WERI-Rb-1 (cell line): ENCODE measurements at places on chromosomes 6 and 20.
A peak's percentile ranks its signal among the peaks of the same experiment; 100 is the strongest.

DNA sequence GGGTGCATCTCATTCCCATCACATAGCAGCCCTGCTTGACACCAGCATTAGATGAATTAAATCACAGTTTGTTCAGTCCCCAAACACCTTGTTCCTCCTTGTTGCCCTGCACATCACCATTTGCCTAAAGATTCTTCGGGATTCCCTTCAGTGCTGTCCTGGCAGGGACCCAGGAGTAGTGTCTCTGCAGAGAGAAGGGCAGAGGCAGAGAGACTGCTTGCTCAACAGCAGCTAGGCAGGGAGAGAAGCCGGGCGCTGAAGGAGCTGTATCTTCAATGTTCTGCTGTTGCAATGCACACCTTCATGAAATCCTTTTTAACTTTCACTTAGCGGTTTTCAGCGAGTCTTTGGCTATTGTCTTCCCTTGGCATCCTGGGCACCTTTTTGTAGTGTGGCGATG lies 362.9 kb downstream of the FARS2 start:
- DNase-seq, result no peak

DNA sequence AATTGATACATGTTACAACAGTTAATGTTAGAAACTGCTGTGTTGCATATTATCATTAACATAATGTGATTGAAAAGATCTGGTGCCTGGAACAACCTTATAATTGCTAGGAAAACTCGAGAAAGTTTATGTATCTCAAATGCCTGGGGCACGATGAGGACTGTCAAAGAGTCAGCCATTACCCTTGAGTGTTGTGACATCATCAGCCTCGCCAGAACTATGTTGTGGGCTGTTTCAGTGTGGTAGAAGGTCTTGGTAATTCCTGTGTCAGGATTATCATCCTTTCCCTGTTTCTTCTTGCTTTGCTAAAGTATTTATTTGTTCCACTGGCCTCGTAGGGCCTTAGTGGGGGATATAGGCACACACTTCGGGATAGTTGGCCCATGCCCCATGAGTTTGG lies 185.1 kb downstream of the DTNBP1 start:
- DNase-seq, result no peak

DNA sequence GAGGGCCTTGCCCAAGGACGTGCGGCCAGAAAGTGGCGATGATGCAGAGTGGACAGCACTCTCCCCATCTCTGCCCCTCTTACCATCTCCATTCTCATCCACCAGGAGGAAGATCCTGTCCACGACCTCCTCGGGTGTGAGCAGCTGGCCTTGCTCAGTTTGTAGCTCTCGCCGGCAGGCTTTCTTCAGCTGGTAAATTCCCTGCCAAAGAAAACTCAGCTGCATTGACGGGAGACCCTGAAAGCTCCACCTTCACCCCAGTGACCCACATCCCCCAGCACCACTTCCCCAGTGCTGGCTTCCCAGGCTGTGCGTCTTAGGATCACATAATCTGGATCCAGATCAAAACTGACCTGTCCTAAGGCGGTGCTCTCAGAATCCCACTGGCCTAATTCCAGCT lies 9.2 kb downstream of the GUCA1B start:
- peak; percentile 72 for DNase-seq

- DNase-seq, result peak; percentile 39
Observed at GRCh38 chr20:25070821-25071473, 11.0 kb downstream of the VSX1 start.

DNA sequence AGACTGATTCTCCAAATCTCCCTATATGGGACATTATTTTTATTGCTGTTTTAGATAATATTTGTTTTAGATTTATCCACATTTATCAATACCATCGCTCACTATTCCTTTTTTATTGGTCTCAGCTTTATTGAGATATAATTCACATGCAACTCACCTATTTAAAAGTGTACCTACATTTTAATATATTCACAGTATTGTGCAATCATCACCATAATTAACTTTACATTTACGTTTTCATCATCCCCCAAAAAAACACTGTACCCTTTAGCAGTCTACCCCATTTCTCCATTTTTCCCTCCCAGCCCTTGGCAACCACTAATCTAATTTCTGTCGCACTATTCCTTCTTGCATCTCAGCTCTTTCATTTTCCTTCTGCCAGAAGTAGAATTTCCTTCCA lies 110.8 kb upstream of the HDAC2 start:
- DNase-seq, result no peak

DNA sequence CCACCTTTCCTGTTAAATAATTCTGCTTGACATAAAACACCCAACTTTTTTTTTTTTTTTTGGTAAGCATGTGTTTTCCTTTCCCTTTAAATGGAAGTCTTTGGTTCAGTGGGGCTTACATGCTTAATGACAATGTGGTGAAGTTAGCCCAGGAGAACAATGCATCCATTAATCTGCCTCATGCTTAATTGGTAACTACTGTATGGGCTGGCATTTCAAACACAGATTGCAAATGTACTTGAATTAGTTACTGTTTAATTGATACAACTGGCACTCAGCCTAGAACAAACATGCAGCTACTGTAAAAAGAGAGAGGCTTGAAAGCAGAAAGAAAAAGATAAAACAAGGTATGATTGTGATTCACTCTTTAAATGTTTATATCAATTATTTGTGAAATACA lies 483.6 kb upstream of the NOX3 start:
- DNase-seq, result no peak

DNA sequence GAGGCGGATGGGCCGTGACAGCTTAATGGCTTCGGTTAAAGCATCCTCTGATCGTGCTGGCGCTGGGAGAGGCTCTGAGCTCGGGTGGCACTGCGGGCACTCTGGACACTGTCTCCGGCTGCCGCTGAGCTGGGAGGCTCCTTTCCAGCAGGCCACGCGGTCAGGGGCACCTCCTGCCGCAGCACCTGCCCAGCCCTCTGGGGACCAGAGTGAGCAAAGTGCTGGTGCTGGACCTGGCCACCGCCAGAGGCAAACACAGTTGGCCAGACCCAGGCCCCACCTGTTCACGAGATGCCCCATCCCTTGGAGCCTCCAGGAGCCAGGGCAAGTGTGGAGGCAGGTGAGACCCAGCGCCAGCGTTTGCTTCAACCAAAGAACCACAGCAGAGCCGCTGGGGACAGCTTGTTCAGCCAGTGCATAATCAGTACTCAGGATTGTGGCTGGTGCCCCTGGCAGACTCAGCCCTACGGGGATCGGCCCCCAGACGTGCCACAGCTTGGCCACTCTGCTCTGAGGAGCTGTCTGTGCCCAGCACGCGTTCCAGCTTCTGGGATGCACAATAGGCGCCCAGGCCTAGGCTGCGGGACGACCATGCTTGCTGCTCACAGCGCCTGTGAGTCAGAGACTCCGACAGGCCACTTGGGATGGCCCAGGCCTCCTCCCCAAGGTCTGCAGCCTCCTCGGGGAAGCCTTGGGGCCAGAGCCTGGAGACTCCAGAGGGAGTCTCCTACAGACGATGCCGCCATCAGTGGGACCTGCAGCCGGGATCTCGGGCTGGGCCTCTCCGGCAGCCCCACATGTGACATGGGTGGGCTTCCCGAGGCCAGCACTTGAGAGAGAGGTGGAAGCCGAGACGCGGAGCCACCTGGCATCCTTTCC lies 38.2 kb upstream of the SLCO4A1 start:
- DNase-seq, result no peak

DNA sequence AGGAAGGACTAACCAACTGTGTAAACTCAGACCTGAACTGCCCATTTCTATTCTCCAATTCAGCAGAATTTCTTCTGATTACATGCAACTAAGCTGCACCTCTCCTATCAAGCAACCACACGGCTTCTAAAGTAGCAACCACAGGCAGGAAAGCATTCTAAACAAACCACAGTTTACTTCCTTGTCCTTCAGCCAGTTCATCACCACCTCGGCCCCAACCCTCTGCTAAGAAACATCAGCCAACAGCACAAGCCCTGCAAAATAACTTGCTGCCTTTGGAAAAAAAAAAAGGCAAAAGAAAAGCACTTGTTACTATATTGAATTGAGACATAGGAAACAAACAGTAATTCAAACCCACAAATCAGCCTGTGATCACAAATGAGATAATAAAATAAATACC lies 140.3 kb downstream of the NFATC2 start:
- DNase-seq, result no peak
